CD8-positive, alpha-beta memory T cell (primary cell): ENCODE measurements at places on chromosomes 6 and 20. TPM values are rescaled to one million over a fixed set of nuclear protein-coding genes. Genes with fewer than 3 reads are reported as not detected.

The PARD6B gene
- 5.6 TPM for total RNA-seq

The MCCD1 gene
- not detected for total RNA-seq

The C6orf118 gene
- total RNA-seq, result not detected

The CST5 gene
- total RNA-seq, result not detected

The SMLR1 gene
- not detected for total RNA-seq

The CD2AP gene
- 28.8 TPM for total RNA-seq

The SLC22A16 gene
- total RNA-seq, result not detected

GRCh38 chr6:152701081-152701862 is 3.6 kb downstream of the MYCT1 start:
- DNase-seq, result no peak

- DNase-seq, result no peak
Measured at GRCh38 chr6:132368916-132369481, 32.3 kb downstream of the MOXD1 start.

DNA sequence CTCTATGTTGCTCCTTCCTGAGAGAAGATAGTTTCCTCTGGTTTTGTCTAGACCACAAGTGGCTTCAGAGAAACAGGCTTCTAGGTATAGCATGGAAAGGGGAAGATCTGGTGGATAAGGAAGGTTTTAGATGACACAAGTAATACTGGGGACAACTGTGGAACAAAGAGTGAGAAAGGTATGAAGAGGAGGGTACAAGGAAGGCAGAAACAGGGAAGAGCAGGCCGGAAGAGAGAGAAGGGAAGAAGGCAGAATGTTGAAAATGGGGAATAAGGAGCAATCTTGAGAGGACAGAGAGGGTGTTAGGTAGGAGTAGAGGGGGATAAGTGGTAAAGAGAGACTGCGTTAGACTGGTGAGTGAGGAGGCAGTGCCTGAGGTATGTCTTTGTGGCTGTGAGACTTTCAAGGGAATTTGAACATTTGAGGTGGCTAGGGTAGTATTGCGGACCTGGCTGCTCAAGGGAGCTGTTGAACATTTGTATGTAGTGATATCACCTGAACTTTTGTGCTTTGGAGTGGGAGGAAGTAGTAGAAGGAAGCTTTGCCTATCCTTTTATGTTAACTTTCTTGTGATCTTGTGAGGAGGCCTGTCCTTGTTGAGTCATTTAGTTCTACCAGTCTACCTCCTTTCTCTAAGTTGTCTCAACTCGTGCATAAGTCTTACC is 69.5 kb downstream of the FOXO3 start:
- no peak for DNase-seq

DNA sequence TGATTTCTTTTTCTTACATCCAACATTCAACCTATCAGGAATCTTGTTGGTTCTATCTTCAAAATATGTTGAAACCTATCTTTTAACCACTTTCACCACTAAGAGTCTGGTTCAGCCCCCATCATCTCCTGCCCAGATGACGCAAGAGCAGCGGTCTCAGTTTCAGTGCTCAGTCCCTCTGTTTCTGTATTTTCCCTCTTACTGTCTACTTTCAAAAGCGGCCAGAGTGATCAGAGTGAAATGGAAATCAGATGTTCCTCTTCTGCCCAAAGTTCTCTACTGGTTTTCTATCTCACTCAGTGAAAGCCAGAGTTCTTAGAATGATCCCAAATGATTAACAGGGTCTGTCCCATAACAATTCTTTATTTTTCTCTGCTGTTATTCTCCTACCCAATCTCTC is 147.9 kb upstream of the PDE7B start:
- DNase-seq, result no peak

GRCh38 chr20:20052074-20052970 is at the start of the genes CFAP61 and CRNKL1:
CFAP61 (plus strand) TSS chr20:20052532; CDS start chr20:20056654, 4,122 bp downstream.
CRNKL1 (minus strand) TSS chr20:20052466; CDS start chr20:20052342, 124 bp downstream.
- peak; percentile 95 for DNase-seq
